SK-MEL-5 (cell line): ENCODE measurements at places on chromosomes 7 and 10. TPM values are rescaled to one million over a fixed set of nuclear protein-coding genes. Genes with fewer than 3 reads are reported as not detected.

Gene TFEC
- not detected in 2 replicates for total RNA-seq

- no peak for DNase-seq
These were observed 150.8 kb downstream of the NSUN6 start for GRCh38 chr10:18500576-18500975.

DNA sequence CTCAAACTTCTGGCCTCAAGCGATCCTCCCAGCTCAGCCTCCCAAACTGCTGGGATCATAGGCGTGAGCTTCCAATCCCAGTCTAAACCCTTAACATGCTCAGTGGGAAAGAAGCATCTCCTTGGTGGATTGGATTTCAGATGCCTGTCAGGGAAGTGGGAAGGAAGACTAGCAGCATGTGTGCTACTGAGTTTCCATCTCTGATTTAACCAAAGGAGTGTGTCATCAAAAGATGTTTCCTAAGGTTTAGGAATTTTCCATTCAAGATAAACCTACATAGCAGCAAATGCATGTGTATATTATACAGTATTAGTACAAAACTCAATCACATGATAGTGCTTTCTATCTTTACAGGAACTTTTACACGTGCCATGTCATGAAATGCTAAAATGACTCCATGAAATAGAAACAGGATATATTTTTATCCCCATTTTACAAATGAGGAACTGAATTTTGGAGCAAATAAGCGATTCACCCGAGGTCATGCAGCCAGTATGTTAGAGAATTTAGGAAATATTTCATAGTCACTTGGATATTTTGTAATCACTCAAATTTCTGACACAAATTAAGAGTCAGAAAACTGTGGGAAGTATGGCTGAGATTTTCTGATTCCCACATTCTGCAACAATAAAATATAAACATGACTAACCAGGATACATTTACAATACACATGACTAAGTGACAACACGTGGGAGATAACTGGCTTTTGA, 11.4 kb upstream of the TMEM26 start:
- DNase-seq, result no peak

DNA sequence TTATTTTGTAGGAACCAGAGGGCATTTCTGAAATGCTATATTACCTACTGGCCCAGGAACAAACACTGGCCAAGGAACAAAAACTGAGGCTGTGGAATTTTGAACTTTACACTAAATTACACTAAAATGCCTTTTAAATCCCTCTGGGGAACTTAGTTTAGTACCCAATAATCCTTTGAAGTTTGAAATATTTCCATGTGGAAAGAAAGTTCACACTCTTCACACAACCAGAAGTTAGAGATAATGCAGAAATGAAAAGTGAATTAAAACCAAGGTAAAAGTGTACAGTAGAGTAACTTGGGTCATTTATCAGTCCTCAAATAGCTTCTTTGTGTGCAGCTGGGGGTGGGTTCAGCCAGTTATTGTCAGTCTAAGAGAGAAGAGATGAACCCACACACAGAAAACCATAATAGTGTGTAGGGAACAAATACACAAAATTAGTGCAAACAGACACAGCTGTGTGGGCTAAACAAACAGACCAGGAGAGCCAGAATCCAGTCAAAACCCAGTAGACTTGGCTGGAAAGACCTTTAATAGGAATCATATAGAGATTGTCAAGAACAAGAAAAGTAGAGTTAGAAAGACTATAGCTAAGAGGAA, 46.5 kb upstream of the DGKI start:
- DNase-seq, result no peak

- DNase-seq, result no peak
These were observed 1209.8 kb upstream of the CELF2 start for GRCh38 chr10:9807846-9808245.

DNA sequence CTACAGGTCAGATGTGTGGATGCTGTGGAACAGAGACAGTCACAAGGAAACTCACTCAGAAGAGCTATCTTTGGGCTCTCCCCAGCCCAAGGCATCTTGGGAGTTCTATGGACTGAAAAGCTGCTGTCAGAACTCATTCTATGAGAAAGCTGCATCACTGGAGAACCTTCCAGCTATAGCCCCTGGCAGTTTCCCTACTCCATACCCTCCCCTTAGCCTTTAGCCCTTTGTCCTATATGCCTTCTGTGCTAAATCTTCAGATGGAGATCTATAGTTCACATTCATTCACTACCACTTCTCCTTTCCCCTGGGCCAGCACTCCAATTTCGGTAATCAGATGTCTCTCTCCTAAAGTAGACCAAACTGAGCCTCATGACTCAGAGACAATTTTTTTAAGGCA, 6.9 kb downstream of the WNT8B start:
- DNase-seq, result no peak

DNA sequence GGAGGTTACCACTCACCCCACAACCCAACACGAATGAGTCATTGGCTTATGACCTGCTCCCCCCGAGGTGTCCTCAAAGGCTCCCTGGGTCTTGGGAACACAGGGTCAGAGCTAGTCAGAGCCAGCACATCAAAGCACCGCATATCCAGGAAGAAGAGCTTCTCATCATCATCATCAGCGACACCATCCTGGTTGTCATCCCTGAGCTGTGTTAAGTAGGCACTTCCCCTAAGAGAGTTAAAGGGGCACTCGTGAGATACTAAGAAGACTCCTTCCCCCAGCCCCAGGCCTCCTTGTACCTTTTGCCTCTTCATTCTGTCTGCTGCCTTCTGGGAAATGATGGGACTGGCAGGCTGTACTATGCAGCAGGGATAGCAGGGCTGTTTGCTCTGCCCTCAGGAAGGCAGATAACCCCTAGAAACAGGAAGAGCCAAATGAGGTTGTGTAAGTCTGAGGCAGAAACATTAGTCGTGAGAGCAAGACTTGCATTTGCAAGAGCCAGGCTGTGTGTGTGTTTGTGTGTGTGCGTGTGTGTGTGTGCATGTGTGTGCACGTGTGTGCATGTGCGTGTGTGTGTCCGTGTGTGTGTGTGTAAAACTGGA, 11.1 kb upstream of the CPA1 start:
- no peak for DNase-seq

DNA sequence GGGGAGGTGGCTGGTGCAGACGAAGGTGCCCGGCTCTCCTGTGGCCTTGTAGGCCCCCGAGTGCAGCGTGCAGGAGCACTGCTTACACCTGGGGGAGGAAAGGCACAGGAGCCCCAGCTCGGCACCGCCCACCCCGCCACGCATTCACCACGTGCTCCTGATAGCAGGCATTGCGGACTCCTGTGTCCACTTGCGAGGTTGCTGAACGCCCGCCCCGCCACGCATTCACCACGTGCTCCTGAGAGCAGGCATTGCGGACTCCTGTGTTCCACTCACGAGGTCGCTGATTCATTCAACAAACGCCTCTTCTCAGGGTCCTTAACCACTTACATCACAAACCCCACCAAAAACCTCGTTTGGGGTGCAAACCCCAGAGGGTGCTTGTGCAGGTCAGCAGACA, 13.9 kb downstream of the MICALL2 start:
- no peak for DNase-seq

DNA sequence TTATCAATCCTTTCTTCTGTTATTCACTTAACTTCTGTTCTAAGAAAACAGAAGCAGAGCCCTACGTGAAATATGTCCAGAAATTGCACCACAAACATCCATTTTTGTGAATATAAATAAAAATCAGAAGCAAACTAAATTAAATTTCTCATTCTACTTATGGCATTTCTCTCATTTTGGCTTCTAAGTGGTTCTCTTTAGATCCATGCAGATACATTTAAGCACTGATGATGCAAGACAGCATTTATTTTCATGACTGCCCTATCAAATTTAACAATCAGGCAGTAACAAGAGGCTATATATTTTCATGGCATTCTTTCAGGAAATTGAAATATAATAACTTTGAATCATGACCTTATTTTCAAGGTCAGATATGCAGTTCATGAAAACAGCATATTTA, 1049.6 kb downstream of the GRM8 start:
- DNase-seq, result no peak

DNA sequence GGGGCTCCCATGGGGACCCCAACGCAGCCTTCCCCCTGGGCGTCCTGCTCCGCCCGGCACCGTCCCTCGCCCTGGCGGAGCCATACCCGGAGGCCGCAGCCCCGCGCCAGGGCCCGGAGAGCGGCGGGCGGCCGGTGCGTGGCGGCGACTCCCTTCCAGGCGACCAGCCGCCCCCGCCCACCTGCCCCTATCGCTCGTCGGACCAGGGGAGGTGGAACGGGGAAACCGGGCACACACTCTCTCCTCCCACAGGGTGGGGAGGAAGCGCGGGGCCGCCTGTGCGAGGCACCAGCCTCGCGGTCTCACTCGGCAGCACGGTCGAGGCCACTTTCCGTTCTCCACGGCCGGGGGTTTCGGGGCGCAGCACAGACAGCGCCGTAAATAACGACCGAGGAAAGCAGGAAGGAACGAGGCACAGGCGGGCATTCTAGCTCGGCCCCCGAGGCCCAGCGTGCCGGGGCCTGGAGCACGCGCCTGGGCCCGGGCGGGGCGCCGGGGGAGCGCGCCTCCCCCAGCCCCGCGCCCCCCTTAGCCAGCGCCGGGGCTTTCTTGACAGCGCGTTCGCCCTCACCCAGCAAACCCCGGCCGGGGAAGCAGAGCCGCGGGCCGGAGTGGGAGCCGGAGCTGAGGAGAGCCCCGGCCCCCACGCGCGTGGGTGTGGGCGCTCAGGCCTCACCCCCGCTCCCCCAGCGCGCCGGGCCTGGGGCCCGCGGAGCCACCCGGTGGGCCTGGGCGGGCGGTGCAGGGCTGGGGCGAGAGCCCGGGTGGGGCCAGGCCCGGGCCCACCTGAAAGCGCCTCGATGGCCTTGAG, 936 bp downstream of the IGF2BP3 start:
- no peak for DNase-seq
